GOT3 (cell line): ENCODE measurements at places on chromosomes 5 and 9.

DNA sequence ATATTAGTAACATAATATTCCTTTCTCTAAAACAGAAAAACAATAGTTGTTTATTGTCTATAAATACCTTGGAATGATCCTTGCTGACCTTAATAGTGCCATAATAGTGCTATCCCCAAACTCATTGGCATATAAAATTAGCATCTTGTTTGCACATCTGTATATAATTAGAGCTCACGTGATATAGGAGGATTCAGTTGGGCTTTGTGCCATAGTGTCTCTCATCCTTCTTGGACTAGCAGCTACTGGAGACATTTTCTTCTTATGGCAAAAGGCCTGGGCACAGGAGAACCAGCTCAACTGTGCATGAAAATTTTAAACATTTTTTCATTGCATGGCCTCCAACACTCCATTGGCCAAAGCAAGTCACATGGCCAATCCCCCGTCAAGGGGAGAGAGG, 342.5 kb downstream of the SPATA31D1 start:
- no peak for DNase-seq

DNA sequence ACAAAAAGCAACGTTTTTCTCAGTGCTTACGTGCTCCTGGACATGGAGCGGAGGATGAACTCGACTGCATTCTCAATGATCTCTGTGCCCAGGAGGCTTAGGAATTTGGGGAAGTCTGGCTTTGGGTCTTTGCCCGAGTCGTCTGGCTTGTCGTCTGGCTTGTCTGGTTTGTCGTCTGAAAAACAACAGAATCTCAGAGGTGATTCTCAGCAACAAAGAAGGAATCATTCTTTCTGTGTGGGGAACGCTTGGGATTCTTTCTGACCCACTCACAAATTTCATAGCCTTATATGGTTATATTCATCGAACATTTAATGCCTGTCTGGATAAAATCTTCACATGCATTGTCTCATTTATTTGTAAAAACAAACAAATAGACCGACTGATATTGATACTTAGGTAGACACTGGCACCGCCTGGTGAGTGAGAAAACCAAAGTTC, 4.7 kb downstream of the C5orf46 start:
- DNase-seq = no peak

DNA sequence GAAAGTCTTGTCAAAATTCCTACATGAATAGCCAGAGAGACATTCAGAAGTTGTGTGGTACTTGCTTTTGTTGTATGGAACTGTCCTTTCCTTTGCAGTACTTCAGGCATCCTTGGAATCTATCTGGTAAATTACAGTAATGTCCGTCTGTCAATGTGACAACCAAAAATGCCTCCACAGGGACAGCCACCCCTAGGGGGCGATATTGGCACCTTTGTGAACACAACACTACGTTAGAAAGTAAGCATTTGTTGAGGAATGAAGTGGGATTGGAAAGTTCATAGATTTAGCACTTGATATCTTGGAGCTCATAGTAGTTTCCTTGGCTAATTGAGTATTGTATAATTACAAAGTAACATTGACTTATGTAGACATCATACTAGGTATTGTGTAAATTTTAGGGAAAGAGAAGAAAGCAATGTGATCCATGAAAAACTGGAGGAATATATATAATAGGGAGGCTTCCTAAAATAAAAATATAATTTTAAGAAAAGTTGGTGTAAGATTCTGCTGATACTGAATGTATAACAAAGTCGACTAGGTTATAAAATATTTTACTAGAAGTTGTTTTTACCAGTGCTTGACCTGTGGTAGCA, 32.7 kb downstream of the TMEFF1 start:
- DNase-seq = no peak

- DNase-seq = no peak
These were observed 354 bp upstream of the KCNMB1 start for GRCh38 chr5:170389550-170389892.

DNA sequence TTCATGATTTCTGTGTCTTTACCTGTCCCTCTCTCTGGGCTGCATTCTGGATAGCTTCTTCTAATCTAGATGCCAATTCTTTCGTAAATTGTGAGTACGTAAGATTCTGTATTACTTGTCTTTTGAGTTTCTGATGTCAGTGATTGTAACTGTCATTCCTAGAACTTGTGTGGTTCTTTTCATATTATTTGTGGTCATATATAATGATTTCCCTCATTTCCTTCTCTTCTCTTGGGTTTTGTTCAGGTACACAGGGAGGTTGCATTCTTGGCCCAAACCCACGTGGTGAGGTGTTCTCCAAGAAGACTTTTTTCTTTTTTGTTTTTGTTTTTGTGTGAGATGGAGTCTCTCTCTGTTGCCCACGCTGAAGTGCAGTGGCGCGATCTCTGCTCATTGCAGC, 13.8 kb downstream of the UGCG start:
- no peak for DNase-seq

DNA sequence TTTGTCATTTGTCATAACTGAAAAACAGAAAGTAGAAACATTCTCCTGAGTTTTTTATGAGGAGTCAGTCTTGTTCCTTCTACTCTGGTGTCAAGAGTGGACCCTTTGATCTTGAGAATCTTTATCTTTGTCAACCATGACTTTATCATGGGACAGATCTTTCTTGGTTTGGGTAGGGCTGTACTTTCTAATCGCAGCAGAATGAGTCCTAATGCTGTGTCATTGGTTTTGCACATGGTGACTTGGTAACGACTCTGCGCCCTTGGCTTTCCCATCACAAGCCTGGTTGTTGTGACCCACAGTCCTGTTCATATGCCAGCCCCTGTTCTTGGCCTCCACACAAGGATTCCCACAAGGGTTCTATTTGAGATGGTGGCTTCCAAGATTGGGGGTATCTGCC, 45.6 kb downstream of the AOPEP start:
- DNase-seq = no peak

GRCh38 chr9:13213337-13213736, 66.2 kb downstream of the MPDZ start:
- DNase-seq = no peak

GRCh38 chr5:177482359-177482795, 8.9 kb upstream of the DBN1 start:
- DNase-seq = no peak

DNA sequence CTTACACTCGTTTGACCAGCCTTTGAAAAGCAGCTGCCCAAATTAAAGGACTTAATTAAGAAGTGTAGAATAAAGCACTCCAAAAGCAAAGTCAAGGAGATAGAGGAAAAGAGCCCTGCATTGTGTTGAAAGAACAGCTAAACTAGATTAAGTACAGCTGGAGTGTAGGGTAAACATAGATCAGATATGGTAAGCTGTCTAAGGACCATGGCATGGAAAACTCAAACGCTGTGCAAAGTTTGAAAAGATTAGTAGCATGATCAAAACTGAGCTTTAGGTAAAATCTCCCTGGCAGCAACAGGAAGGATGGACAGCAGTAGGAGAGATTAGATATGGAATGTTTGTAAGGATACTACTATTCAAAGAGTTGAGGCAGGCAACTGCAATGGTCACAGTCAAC, 55.4 kb downstream of the BNC2 start:
- no peak for DNase-seq

- DNase-seq = no peak
These were observed 204.0 kb downstream of the DAB2IP start for GRCh38 chr9:121855476-121855875.
